ENCODE measurements at places on chromosomes 3 and 15.

DNA sequence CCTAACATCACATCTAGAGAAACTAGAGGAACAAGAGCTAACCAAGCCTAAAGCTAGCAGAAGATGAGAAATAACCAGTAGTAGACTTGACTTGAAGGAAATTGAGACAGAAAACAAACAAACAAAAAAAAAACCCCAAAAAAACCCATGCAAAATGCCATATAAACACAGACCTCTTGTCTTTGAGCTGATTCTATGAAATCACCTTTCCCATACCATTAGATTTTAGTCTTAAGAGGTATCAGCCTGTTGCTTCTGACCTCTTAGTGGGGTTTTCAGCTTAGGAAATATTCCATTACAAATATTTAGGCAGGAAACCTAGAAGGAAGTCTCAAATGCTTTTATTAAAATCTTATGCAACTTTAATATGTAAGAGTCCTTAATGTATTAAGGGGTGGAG, 23.9 kb upstream of the ST3GAL6 start:
- peak; percentile 65 for DNase-seq

- DNase-seq = no peak
Observed at GRCh38 chr3:75938921-75939320, 153.6 kb upstream of the ZNF717 start.

GRCh38 chr3:187044206-187044605, 95.1 kb downstream of the RPL39L start:
- DNase-seq = peak; percentile 52

DNA sequence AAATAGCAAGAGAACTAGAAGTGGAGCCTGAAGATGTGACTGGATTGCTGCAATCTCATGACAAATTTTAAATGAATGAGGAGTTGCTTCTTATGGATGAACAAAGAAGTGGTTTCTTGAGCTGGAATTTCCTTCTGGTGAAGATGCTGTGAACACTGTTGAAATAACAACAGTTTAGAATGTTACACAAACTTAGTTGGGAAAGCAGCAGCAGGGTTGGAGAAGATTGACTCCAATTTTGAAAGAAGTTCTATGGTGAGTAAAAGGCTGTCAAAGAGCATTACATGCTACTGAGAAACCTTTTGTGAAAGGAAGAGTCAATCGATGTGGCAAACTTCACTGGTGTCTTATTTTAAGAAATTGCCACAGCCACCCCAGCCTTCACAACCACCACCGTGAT, 220.9 kb upstream of the LRRFIP2 start:
- DNase-seq = peak; percentile 21

DNA sequence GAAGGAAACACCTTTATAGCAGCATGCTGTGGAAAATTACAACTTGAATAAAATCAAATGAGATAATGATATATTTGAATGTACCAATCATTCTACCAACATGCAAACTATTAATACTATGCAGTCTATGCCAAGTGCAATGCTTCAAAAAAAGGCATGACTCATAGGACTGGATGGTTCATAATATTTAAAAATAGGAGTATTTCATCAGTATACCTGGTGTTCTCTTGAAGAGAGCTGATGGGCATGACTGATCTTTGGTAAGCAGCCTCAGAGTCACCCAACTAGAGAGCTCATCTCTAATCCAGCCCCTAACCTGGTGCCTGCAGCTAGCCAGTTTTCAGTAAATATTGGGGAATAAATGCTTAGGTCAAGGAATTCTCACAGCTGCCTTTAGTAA, 434.7 kb upstream of the ARRDC4 start:
- DNase-seq = no peak

DNA sequence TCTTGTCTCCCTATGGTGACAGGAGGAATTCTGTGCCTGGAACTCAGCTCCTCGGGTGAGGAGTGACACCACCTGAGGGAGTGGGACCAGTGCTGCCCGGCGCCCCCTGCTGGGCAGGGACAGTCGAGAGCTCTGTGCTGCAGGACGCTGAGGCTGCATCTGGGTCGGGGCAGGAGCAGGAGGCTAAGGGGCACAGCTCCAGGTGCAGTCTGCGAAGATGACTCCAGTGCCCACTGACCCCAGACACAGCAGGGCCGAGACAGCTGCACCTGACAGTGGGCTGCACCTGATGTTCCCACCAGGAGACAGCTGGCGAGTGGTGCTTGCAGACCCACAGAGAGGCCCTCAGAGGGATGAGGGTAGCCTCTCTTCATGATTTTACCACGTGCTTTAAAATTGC, 152.9 kb downstream of the ATP10A start:
- peak; percentile 69 for DNase-seq

- no peak for DNase-seq
Observed at GRCh38 chr3:134656211-134656800, 5.5 kb upstream of the KY start.

DNA sequence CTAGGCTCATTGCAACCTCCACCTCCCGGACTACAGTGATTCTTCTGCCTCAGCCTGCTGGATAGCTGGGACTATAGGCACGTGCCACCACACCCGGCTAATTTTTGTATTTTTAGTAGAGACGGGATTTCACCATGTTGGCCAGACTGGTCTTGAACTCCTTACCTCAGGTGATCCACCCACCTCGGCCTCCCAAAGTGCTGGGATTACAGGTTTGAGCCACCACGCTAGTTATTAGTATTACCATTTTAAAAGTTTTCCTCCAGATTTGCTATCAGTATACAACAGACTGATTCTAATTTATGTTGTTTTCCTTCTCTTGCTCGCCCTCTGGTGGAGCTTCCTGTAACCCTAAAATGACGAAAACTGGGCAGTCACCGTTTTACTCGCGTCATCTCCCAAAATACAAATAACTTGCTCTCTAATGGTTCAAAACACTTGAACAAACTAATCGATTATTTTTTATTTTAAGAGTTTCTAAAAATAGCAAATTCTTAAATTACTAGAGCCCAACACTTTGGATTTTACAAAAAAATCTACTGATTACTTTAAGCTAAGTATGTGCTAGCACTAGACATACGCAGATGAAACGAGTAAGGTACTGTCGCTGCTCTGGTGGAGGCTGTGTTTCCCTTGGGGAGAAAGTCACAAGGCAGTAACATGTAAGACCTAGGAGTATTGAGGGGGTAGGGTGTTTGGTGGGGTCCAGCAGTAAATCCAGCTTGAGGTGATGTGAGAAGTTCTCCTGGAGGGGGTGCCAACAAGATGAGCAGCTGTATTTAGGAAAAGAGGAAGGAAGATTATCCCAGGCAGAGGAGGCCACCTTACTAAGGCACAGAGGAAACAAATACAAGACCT, 203.3 kb downstream of the MBNL1 start:
- peak; percentile 90 for DNase-seq

DNA sequence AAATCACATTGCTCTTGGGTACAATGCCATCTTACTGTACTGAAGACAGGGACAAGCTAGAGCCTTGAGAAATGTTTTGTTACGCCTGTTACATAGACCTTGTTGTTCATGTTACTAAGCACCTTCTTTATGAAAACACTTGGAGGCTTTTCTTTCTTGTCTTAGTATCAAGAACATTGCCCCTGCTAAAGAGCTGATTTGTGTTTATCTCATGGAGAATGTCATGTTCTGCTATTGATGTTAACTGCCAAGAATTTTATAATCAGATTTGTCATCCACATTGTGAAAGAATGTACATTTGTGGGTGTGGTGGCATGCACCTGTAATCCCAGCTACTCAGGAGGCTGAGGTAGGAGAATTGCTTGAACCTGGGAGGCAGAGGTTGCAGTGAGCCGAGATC, 431.3 kb upstream of the MDFIC2 start:
- DNase-seq = no peak

- no peak for DNase-seq
Observed at GRCh38 chr3:115040246-115040645, 106.8 kb downstream of the ZBTB20 start.

DNA sequence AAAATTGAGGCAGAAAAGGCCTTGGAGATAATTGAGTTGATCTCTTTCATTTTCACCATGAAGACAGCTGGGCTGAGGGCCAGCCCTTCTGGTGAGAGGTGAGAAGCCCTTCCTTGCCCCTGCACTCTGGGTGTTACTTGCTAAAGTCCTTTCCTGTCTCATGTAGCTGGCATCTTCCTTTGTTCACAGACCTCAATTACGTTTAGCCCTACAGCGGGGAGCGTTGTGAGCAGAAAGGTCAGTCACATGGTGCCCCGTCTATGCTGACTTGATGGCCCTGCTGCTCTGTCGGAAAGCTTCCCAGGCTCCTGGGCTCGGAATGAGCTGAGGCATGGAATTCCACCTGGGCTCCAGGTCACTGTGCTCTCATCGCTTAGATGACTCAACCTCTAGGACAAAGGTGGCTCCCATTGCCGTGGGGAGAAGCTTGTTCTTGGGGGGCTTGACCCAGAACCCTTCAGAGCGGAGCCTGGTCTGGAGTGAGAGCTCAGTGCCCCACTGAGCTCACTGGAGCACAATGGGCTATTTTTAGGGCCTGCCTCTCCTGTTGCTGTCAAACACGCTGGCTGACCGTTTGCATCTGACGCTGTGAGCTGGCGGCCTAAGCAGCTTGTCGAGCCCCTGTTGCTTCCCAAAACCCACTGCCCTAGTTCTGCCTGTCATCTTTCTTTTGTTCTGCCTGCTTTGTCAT, 47.0 kb downstream of the RPLP1 start:
- no peak for DNase-seq

DNA sequence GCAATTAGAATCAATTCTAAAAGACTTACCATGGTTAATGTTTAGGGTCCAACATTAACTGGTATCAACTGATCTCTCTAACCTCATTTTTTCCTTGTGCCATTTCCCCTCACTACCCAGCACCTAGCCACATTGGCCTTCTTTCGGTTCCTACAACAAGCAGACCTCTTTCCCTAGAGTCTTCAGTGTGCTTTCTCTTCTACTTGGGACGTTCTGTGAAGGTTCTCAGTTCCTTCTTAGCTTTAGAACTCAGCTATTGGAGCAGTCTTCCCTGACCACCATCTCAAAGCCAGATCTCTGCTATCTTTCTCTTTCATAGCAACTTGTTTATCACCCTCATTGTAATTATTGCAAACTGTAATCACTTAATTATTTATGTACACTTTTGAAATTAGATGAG, 31.5 kb upstream of the MINDY4B start:
- no peak for DNase-seq

DNA sequence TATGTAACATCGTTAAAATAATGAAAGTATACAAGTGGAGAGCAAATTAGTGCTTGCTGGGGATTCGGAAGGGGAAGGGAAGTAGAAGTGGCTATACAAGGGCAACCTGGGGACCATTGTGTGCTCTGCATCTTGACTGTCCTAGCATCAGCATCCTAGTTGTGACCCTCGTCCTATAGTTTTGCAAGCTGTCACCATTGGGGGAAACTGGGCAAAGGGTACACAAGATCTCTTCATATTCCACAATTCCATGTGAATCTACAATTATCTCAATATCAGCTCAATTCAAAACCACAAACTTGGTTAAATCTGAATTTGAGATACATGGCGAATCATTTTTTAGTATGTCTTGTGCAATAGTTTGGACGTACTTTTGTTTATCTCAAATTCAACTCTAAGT, 30.9 kb downstream of the WNT7A start:
- no peak for DNase-seq

DNA sequence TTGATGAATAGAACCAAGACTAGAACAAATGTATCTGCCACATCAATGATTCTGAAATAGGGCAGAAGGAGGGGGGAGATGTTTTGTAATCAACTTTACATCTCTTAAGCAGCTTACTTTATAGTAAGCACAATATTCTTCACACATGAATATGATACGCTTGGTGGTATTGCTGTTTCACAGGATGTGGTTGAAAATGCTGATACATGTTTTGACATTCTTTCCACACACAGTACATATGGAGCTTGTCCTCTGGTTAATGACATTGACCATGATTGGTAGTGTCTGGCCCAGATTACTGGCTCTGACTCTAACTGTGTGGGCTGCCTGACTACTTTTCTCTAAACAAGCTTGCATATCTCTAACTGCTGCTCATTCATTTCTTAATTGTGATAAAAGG, 168.9 kb downstream of the KLHL25 start:
- DNase-seq = no peak

DNA sequence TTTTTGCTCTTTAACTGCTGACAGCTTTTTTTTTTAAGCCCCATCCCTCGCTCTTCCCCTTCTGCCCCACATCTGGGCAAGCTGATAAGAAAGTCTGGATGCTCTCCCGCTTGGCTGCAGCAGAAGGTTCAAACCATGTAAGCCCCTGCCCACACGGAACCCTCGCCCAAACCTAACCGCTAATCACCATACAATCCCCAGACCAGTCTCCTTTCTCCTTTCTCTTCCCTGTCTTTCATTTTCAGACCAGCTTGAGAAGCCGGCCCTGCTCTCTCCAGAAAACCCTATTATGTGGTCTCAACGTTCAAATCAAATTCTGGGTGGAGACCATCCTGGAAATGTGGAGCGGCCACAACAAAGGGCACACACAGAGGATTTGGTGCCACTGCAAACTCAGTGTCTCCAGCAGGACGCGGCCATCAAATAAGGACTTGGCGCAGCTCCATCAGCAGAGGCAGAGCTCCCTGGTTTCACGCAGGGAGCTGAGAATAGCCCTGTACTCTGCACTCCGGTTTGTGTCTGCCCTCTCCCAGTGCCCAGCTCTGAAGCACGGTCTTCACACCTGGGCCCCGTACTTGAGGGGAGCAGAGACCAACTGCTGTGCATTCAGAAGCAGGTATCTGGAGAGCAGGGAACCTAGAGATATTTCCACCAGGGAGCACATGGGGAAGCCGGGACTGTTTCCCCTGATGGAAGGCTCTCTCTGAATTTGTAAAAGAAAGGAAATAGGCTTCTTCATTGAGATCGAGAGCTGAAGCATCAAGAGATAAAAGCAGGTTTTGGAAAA, 92.6 kb downstream of the XXYLT1 start:
- no peak for DNase-seq

GRCh38 chr3:52893723-52894122, 3.6 kb downstream of the STIMATE start:
- DNase-seq = no peak

DNA sequence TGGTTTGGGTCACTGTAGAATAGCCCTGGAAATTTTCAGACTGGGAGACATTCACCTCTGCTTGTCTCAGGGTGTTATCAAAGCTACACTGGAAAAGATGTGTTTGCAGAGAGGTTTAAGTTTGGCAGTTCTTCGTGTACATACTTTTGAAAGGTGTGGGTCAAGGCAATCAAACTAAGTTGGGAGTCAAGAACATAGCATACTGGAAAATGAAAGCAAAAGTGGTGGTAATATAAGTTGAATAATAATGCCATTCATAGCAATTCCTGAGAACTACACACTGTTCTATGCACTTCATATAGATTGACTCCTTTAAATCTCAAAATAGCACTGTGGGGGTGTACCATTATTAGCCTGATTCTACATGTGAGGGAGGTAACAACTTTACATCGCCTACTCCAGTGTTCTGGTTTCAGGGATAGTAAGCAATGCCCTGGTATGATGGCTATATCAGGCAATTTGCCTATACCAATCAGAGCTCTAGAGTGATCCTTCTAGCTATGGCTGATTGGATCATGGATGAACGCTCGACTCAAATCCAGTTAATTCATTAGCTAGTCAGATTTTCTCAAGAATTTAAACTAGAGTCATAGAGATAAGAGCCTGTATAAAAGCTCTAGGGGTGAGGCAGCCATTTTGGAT, 44.6 kb upstream of the RASGRP1 start:
- no peak for DNase-seq

- peak; percentile 66 for DNase-seq
Observed at GRCh38 chr3:146189519-146190173, 28.7 kb upstream of the PLOD2 start.

- no peak for DNase-seq
Observed at GRCh38 chr3:20741381-20741780, 555.4 kb upstream of the SGO1 start.

GRCh38 chr3:128040041-128040440, 12.2 kb upstream of the SEC61A1 start:
- no peak for DNase-seq

GRCh38 chr15:93121973-93122910, 33.2 kb upstream of the RGMA start:
- no peak for DNase-seq

GRCh38 chr3:13325892-13326443, 94.2 kb downstream of the NUP210 start:
- DNase-seq = no peak
